Thoracic aorta endothelial cell (primary cell): ENCODE measurements at places on chromosomes 3 and 15. TPM values are rescaled to one million over a fixed set of nuclear protein-coding genes. Genes with fewer than 3 reads are reported as not detected.

The NOX5 gene
- total RNA-seq, result 0.07 TPM in 1 of 2 replicates, not detected in the other

The RPL39L gene
- total RNA-seq, result 23.8 and 28.9 TPM in 2 replicates

The SOX14 gene
- not detected in 2 replicates for total RNA-seq

The IQGAP1 gene
- total RNA-seq, result 344 and 378 TPM in 2 replicates

The ATP8B4 gene
- not detected in 2 replicates for total RNA-seq

The PPP1R14D gene
- not detected in 2 replicates for total RNA-seq

The CEMIP gene
- total RNA-seq, result 0.50 and 1.1 TPM in 2 replicates
